Sigmoid colon (tissue), 7 donors: ENCODE measurements at places on chromosomes 7 and 10.

- DNase-seq: no peak
Measured at GRCh38 chr7:159196584-159196983, 51.9 kb upstream of the VIPR2 start.

- DNase-seq: no peak
Measured at GRCh38 chr7:19713676-19714075, 4.8 kb upstream of the POLR1F start.

DNA sequence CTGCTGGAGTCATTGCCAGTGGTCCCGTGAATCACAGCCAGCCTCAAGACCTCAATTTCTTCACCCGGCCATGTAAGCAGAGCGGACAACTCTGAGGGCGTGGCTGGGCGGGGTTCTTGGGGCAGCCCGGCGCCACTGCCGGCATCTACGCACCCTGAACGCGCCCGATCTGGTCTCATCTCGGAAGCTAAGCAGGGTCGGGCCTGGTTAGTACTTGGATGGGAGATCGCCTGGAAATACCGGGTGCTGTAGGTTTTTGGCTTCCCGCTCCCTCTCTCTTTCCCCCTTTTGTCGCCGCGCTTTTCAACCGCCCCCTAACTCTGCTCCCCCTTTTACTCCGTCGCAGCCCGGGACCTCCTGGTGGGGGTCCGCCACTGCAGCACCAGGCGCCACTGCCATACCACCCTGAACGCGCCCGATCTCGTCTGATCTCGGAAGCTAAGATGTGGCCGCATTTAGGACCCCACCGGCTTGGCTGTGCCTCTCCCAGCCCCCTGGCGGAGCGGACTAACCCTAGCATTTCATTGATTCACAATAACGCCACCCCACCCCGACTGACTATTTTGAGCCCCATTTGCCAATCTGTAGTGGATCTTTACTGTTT, 25.3 kb downstream of the GARIN1A start:
- DNase-seq: peak; percentile 71

DNA sequence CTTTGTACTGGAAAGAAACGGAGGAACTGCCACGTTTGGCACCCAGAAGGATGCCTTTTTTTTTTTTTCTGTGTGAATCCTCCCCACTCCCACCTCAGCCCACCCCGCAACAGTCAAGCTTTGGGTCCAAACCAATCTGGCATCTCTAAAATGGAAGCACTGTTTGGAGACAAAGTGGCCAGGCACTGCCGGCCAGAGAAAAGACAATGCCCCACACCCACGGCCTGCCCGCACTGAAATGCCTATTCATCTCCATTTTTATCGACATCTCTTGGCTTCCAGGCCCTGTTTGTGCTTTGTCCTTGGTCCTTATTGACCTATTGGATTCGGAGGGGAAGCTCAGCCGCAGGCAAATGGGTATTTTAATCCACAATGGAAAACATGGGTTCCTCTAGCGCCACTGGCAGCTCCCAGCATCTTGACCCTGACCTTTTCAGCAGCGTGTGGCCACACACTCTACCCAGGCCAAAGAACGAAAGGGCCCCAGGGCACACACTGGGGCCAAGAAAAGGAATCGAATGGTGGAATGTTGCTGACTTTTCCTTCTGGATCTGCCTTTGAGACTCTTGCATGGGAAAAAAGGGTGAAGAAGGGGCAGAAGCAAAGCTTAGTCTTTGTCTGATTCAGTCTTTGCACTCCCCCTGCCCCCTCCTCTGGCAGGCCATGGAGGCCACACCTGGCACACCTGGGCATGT, 162.6 kb upstream of the CDCA7L start:
- DNase-seq: no peak

GRCh38 chr10:31118556-31118955, 86.9 kb upstream of the ZNF438 start:
- no peak for DNase-seq

- no peak for DNase-seq
Measured at GRCh38 chr10:13310518-13311176, 10.8 kb upstream of the PHYH start.

- no peak for DNase-seq
Measured at GRCh38 chr10:61621605-61622051, 41.1 kb upstream of the CABCOCO1 start.

DNA sequence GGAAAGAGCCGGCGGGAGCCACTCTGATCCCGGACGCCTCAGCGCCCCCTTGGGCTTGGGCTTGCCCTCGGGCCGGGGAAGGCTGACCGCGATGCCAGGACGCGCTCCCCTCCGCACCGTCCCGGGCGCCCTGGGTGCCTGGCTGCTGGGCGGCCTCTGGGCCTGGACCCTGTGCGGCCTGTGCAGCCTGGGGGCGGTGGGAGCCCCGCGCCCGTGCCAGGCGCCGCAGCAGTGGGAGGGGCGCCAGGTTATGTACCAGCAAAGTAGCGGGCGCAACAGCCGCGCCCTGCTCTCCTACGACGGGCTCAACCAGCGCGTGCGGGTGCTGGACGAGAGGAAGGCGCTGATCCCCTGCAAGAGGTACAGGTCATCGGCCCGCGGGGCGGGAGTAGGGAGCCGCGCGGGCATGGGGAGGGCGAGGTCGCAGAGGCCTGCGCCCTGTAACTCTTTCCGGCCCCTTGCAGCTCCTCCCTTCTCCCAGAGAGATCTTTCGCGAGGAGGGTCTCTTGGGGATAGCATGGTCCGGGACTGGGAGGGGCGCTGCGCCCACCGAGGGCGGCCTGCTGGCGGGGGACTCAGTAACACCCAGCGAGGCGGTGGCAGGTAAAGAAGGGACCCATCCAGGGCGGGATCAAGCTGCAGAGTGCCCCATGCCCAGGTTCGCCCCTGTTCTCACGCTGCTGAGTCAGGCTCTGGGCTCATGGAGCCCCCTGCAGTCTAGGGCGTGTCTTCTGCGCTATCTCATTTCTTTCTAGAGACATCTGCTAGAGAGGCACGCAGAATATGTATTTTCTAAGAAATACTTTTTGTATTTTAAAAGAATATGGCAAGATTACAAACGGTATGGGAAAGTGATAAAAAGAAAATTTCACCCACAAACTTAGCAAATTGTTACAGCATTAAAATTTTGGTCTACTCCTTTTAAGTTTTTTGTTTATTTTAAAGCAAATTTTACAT, 687 bp downstream of the EPDR1 start:
- DNase-seq: peak; percentile 69

GRCh38 chr10:27536437-27536836, 32.3 kb downstream of the RAB18 start:
- DNase-seq: no peak

DNA sequence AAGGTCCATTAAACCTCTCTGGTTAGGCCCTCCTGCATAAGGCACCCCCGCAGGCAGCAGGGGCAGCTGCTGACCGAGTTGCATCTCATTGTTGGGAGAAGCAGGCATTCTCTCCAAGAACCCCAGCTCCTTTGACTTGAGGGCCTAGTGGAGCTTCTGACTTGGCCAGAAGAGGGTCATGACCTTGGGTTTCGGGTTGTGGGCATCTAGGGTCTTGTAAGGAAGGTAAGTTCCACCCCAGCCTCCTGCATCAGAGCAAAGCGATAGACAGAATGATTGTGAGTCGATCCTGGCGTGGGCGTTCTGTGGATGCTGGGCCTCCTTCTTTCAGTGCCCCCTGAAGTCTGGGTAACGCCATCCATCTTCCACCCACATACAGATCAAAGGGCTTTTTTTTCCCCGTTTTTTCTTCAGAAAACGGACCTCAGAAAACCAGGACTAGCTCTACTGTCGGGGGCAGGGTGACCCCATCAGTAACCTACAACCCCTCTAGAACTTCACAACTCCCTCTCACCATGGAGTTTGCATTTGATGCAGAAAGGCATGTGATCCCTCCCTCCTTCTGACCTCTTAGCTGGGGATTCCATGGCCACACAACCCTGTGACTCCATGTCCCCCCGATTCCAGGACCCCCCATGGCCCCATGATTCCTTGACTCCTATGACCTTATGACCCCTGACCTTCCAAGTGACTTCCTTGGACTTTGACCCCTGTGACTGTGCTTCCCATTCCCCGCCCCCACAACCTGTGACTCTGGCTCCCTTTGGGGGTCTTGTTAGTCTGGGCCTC, 3.0 kb downstream of the SEMA4G start:
- peak; percentile 43 for DNase-seq

DNA sequence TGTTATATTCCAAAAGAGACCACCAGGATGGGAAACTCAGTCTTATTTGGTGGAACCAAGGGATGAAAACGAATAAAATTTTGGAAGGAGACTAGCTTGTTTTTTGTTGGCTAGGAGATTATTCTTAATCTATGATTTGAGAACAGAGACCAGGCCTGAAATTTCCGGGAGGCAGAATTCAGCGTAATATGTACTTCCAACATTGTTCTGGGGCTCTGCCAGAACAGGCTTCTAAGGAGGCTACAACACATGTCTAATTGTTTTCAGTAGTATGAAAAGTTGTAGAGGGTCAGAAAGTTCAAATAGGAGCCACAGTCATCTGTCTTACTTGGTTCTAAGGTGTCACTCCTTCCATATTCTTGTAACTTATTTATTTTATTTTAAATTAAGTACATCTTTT, 1.7 kb downstream of the DDX21 start:
- DNase-seq: no peak

GRCh38 chr7:69596056-69596455, 2.2 kb upstream of the AUTS2 start:
- no peak for DNase-seq

- no peak for DNase-seq
Measured at GRCh38 chr7:28990200-28990960, 32.2 kb upstream of the TRIL start.

- no peak for DNase-seq
Measured at GRCh38 chr7:116591202-116592040, 66.6 kb downstream of the CAV1 start.

DNA sequence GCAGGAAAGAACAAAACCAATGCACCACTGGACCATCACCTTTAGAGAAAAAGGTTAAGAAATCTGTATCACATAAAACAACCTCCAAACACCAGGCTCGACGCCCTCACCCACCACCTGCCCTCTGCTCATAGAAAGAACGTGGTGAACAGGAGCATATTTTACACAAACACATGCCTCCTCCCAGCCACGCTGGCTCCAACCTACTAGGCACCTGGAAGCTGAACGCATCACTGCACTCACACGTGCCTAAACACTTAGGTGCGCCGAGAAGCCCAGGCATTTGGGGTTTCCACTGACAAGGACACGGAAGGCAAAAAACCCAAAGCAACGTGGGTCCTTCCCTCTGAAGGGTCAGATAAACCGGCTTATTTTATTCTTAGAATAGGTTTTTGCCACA, 56.0 kb downstream of the PTPRN2 start:
- DNase-seq: no peak

- peak; percentile 70 for DNase-seq
Measured at GRCh38 chr7:36742911-36743775, 18.8 kb upstream of the AOAH start.

GRCh38 chr10:97684866-97685394, 2.1 kb downstream of the AVPI1 start:
- DNase-seq: no peak

DNA sequence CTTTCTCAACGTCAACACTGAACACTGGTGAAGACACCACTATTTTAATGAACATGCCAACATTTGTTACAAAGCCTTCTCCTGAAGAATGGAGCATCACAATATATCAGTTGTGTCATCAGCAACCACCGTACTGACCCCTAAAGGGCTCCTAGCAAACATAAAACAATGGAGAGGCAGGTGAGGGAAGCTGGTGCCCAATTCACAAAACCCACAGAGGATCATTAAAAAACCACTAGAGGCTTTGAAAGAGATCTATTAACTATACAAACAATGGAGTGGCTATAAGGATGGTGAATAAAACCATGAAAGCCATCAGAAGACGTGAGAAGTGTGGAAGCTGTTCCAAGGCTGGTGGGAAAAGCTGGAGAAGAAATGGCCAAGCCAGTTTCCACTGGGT, 150.8 kb downstream of the FAM107B start:
- no peak for DNase-seq

DNA sequence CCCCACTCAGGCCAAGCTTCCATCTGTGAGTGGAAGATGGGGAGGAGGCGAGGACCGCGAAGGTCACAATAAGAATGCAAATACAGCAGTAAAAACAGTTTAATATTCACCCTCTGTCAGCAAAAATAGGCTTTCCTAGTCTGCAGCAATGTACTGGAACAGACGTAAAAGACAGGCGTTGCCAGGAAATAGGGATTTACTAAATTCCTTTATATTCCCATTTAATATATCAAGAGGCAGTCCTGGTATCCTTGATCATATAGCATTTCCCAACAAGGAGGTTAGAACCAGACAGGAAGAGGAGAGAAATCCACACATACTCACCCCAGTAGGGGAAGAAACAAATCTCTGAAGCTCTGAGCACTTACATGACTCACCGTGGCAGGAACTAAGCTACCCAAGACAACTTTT, 1054.9 kb upstream of the C7orf33 start:
- no peak for DNase-seq

DNA sequence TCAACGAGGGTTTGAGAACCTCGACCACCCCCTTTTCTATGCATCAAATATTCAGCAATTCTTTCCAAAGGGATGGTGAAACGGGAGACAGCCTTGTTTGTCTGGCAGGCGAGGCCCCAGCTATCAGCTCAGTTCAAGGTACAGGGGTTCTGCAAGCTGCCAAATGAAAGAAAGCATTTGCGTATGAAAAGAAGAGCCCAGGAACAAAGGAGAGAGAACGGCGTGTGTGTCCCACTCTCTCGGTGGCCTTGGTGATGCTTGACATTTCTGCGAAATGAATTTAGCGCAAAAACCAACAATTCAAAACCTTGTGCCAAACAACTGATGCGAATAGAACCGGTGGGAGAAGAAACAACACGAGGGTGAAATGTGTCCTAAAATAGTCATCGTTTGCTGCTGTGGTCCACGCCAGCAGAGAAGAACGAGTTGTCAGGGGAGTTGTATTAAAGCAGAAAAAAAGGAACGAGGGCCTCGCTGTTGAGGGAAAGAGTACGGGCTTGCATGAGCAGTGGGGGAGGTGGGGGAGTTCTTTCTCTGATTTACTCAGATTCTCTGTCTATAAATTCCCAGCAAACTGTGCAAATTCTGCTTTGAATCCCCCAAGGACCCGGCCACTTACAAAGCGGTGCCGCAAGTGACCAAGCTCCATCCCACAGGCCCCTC, 97.7 kb downstream of the TMEM130 start:
- DNase-seq: no peak

- DNase-seq: peak; percentile 84
Measured at GRCh38 chr10:70652761-70653657, 19.3 kb upstream of the ADAMTS14 start.

- DNase-seq: no peak
Measured at GRCh38 chr10:118374404-118374803, 32.3 kb upstream of the FAM204A start.

- no peak for DNase-seq
Measured at GRCh38 chr7:102152672-102153598, 133.7 kb upstream of the SH2B2 start.

GRCh38 chr7:157961731-157962457, 625.1 kb downstream of the DNAJB6 start:
- DNase-seq: no peak

DNA sequence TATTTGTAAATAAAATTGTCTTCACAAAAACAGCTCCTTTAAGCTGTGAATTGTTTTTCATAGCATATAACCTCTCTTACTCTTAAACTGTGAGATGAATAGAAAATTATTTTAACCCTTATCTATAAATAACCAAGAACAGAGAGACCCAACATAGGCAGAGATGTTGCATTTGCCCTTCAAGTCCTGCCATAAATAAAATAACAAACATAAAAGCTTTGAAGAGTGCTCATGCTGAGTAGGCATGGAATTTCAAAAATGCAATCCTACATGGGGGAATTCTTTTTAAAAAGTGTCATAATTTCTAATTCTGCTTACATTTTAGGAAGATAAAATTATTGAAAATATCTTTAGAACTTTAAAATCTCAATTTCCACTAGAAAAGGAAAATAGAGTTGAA, 124.1 kb upstream of the FERD3L start:
- DNase-seq: no peak

- DNase-seq: no peak
Measured at GRCh38 chr7:34845666-34846361, 187.8 kb downstream of the NPSR1 start.
